Activated CD4-positive, alpha-beta T cell treated with anti-CD3 and anti-CD28 coated beads for 24 hours (primary cell): ENCODE measurements at places on chromosomes 2 and 18.

GRCh38 chr2:159616286-159616701 lies at the start of gene BAZ2B:
Gene BAZ2B, minus strand, starts transcription at chr2:159616548. Its CDS starts 137,829 bp downstream, at chr2:159478719.
- no peak for DNase-seq

DNA sequence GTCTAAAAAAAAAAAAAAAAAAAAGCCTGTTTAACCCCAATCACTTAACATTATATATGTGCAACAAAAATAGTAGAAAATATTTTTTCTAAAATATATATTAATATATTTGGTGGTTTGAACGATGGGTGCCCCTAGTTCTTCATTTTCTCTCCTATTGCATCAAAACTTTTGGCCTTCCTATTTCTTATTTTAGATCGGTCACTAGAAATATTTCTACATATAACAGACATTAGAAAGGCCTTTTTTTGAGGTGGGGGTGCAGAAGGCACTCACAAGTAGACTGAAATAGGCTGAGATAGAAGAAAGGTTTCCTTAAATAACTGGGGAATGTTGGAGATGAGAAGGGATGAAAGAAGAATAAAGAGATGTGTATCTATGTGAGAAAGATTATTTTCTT lies 49.3 kb upstream of the AP1S3 start:
- no peak for DNase-seq

GRCh38 chr2:75497256-75497655 lies 63.5 kb downstream of the EVA1A start:
- DNase-seq, result no peak

GRCh38 chr2:38128653-38129052 lies 52.7 kb upstream of the CYP1B1 start:
- DNase-seq, result no peak

DNA sequence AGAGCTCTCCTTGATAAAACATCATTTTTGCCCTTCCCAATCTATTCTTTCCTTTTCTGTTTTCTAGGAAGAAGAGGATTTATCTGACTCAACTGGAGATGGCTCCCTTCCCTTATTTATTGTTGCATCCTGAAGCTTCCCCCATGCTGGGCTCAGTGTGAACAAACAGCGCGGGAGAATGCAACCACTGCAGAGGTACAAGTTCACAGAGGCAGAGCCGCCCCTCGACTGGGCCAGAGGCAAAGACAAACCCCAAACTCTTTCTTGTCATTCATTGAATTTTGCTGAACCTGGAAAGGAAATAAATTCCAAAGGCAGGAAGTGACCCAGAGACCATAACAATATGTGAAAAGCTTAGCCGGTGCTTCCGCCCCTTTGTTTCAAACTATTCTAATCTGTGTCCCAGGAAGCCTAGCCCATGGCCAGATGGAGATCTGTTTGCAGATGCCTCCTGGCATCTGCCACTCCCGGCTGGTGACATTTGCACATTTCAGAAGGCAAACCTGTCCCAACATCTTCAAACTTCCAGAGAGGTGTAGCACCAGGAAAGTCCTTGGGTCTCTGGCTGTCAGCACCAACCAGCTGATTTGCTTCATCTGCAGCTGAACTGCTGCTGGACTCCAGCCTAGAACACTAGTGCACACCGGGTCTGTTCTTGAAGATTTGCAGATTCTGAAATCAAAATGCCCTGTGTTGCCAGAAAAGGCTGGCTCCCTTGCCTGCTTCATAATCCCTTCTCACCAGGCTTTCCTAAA lies 79.4 kb upstream of the MAP4K3 start:
- DNase-seq, result no peak
